ENCODE measurements at places on chromosomes 6 and 20. TPM values are rescaled to one million over a fixed set of nuclear protein-coding genes. Genes with fewer than 3 reads are reported as not detected.

Gene TMEM217
- total RNA-seq, result 0.77 TPM

Gene ENPP4
- total RNA-seq, result 0.04 TPM

DNA sequence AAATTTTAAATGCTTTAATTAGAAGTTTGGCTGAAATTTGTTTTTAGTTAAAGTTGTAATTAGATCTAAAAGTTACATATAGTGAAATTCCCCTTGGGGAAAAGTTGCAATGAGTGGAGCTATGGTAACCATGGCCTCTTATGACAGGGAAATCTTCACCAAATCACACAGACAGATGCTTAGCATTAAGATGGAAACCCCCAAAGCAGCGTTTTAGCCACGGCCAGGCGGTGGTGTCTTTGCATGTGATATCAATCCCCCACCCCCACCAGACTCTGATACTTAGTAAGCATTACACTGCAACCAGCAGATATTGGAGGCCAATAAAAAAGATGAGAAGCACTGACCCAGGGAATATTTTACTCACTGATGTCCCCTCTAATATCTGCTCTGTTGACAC, 75.7 kb downstream of the REPS1 start:
- no peak overlapping the region for H3K27ac ChIP-seq
- H3K4me3 ChIP-seq, result no peak overlapping the region
- peaks cover 13% of the 10 kb centered on the region for H3K36me3 ChIP-seq
- H3K27me3 ChIP-seq, result no peaks in the 10 kb centered on the region

- H3K27me3 ChIP-seq, result peaks cover 13% of the 10 kb centered on the region
- DNase-seq, result no peak
- no peaks in the 10 kb centered on the region for H3K36me3 ChIP-seq
- no peak overlapping the region for H3K27ac ChIP-seq
Measured at GRCh38 chr6:104940893-104941728, 15.8 kb upstream of the LIN28B start.

DNA sequence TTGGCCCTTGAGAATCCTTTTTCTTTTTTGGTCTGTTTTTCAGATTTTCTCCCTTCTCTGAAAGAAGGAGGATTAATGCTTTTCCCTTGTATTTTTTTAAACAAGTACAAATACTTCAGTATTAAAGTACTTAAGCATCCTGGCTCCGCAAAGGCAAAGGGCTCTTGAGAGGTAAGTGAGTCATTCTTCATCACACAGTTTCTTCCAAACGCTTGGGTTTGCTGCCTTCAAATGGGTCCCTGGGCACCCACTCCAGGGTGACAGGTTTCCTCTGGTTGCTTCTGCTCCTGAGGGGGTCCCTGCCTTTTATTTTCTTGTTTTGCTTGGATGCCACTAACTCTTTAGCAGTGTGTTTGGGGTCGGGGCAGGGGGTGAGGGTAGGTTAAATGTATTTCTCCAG, 437.1 kb downstream of the PTPRT start:
- H3K27ac ChIP-seq, result no peak overlapping the region
- H3K4me3 ChIP-seq, result no peak overlapping the region
- no peak for DNase-seq
- no peaks in the 10 kb centered on the region for H3K4me1 ChIP-seq

GRCh38 chr20:47146686-47147085, 209.8 kb downstream of the ZMYND8 start:
- peak overlapping the region; percentile 31 for H3K27ac ChIP-seq
- peaks cover 26% of the 10 kb centered on the region for H3K4me1 ChIP-seq
- peaks cover 3% of the 10 kb centered on the region for H3K36me3 ChIP-seq
- H3K27me3 ChIP-seq, result peaks cover 11% of the 10 kb centered on the region
- DNase-seq, result peak; percentile 83
- H3K4me3 ChIP-seq, result peak overlapping the region; percentile 62

DNA sequence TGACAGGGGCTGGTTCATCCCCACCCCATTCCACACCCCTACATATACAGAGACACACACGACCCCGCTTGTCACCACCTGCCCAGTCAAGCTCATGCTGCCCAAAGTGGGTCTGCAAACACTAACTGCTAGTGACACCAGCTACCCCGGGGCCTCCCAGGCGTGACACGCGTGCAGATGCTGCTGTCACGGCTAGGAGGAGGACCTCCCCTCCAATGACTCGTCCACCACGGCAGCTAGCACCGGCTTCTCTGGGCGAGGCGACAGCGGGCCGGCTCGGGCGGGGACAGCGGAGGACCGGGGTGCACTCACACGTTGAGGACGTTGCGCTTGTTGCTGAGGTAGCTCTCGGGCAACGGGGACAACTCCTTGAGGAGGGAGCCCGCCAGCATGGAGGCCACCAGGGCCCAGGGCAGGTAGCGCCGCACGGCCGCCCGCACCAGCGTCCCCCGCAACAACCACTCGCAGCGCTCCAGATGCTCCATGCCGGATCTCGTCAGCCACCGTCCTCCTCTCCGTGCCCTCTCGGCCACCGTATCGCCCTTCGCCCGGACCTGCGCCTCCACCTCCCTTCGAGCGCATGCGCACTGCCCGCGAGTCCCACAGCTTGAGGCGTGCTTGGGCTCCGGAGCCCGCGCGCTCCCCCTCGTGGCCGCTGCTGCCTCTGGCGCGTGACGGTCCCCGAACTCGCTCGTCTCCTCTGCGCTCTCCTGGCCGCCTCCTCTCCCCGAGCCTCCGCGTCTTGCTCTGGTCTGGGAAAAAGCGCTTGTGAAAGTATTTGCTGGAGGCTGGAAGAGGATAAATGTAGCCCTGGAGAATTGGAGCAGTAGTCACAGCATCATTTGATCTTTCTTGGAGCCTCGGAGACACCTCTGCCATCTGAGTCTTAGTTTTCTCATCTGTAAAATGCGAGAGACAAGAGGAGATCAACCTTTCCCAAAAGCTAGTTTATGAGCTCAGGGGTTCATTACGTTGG, at the start of gene FITM2:
FITM2 (minus strand) TSS at position 539 of the 976 bp plus-strand sequence; CDS start at position 485, 54 bp downstream.
- peak within 1 kb of the TSS; percentile 96 for H3K4me3 ChIP-seq
- peaks cover 9% of the 10 kb centered on the region for H3K27me3 ChIP-seq
- peak within 1 kb of the TSS; percentile 83 for H3K27ac ChIP-seq

- H3K27ac ChIP-seq, result peak overlapping the region; percentile 78
- H3K36me3 ChIP-seq, result no peaks in the 10 kb centered on the region
- no peak for DNase-seq
- H3K4me1 ChIP-seq, result peaks cover 62% of the 10 kb centered on the region
- no peaks in the 10 kb centered on the region for H3K27me3 ChIP-seq
Measured at GRCh38 chr20:53654932-53655624, 61.4 kb upstream of the ZNF217 start.

- H3K4me3 ChIP-seq, result no peak overlapping the region
- no peaks in the 10 kb centered on the region for H3K4me1 ChIP-seq
- H3K27me3 ChIP-seq, result peaks cover 8% of the 10 kb centered on the region
- no peaks in the 10 kb centered on the region for H3K36me3 ChIP-seq
Measured at GRCh38 chr6:45959534-45960145, 56.0 kb downstream of the CLIC5 start.
